Stimulated activated CD8-positive, alpha-beta memory T cell treated with anti-CD3 and anti-CD28 coated beads, Interleukin-12 subunit alpha, Interleukin-12 subunit beta, amount 100 ng/mL, for 4 hours (primary cell): ENCODE measurements at places on chromosomes 4 and X.

DNA sequence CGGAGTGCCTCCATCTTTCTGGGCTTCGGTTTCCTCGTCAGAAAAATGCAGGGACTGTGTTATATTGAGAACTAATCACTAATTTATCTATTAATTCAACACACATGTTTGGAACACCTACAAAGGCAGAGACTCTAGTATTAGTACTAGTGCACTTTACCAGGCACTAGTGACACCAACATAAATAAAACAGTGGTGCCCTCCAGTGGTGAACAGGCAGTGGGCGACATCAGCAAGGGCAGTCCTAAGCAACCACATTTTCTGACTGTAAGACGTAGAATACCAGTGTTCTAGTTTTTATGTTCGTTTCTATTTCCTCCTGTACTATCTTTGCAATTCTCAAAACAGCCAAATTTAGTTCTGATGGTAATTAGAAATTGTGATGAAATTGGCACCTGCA, 69.1 kb upstream of the UCP1 start:
- no peak for DNase-seq

- DNase-seq = no peak
Observed at GRCh38 chr4:177803151-177803550, 360.9 kb upstream of the AGA start.

GRCh38 chr4:167715176-167715575, 377.2 kb upstream of the ANXA10 start:
- no peak for DNase-seq

DNA sequence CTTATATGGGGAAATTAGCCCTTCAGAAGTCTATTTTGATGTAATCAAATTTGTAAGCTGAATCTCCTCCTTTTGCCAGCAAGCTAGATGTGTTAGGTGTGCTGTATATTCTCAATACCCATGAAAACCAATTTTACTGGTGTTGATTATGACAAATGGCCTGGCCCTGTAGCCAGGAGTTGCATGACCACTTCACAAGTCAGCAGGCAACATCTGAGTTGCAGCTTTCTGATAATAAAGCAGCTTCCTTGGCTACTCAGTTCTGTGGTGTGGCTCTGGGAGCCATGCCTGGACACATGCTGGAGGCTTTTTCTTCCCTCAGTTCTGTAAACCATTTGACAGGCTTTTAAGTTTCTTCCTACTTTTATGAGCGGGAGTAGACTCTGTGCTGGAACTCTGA, 154.1 kb upstream of the CXCL13 start:
- no peak for DNase-seq

GRCh38 chr4:95505151-95505550, 43.6 kb downstream of the UNC5C start:
- DNase-seq = no peak

- DNase-seq = no peak
Observed at GRCh38 chr4:55736605-55737183, 82.9 kb upstream of the EXOC1L start.

DNA sequence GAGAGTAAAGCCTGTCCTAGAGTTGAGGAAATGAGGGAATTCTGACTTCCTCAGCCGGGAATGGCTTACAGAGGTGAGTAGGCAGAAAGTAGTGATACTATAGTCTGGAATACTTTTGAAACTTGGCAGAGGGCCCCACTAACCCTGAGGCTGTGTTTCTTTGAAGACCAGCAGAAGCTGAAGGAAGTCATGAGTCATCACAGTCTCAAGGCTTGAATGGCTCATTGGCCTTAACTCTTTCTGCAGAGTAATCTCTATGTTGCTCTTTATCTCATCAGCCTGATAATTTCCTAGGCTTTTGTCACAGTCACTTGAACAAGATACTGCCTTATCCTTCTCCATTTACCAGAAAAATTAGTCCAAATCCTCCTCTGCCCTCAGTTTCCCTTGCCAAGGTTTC, 80.8 kb downstream of the ANKRD50 start:
- DNase-seq = no peak

DNA sequence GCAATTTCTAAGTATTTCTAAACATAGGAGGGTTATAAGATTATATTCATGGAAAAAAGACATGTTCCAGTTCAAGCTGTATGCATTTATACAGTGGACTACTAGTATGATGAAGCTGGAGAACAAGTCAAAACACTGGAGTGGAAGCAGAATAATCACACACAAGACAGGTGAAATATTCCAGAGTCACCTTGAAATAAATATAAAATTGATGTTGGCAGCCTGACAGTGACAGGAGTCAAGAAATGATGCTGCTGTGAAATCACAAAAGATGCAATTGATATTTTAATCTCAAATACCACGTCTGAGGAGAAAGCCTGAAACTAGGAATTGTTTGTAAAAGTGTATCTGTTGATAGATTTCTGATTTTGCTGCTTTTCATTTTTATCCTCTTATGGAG, 667.3 kb downstream of the IL1RAPL1 start:
- no peak for DNase-seq
